ENCODE measurements at places on chromosomes 7 and 10.

DNA sequence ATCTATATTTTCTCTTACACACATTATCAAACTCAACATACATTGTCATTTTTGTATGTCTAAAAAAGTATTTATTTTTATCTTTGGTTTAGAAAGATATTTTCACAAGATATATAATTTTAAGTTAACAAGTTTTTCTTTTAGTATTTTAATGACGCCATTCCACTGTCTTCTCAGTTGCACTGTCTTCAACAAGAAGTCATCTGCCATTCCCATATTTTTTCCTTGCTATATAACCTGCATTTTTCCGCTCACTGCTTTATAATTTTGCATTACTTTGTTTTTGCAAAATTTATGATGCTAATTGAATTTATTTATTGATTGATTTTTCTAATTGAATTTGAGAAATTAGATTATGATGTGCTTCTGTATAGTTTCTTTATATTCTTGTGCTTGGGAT is 357.8 kb upstream of the RNF32 start:
- no peak for DNase-seq

GRCh38 chr7:92044940-92045339 is 89.3 kb downstream of the CYP51A1 start:
- DNase-seq, result no peak

- DNase-seq, result no peak
Measured at GRCh38 chr7:25732766-25733217, 419.2 kb upstream of the NFE2L3 start.

- no peak for DNase-seq
Measured at GRCh38 chr7:15367897-15368296, 193.9 kb downstream of the AGMO start.

DNA sequence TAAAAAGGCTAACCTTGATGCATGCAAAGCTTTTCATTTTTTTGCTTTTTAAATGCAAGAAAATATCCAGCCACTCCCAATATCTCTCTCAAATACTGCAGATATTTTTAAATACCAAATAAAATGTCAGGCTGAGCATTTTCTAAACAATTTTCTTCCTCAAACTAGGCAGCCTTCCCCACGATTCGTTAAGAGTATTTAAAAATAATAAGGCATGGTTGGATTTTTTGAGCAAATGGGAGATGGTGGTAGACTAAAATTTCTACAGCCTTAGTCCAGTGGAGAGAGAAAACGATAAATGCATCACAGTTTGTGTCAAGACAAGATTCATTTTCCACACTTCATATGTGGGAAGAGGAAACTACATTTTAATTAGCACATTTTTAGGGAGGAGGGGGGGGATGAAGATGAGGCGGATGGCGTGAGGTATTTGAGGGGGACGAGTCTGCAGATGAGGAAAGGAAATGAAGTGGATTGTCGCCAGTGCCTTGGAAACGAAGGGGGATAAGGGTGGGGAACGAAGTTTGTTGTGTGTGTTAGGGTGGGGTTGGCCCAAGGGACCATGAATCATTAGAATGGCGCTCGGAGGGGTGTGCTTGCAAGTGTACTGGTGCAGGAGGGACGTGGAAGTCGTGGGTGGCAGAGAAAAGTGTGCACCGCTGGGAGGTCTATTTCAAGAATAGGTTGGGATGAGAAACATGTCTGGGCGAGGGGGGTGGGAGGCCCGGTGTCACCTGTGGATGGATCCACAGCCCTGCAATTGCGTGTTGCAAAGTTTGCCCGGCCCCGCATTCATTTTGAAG is 1.2 kb upstream of the ADD3 start:
- DNase-seq, result peak; percentile 64

DNA sequence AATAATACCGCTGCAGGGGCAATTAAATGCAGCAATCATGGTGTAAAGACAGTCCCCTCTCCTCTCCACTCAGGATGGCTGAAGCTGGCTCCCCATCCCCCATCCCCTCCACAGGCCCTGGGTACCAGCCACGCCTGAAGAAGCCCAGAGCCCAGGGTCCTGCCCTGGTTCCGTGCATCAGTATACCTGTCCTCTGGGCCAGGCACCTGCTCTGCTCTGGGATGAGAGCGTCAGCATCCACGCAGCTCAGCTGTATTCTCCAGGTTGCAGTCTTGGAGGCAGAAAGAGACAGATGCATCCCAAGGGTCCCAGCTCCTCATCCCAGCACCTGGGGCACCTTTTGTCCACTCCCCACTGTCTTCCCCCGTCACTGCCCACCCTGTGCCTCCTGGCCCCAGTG is 233.8 kb downstream of the TCERG1L start:
- no peak for DNase-seq

- peak; percentile 87 for DNase-seq
Measured at GRCh38 chr10:74011770-74012169, 13.9 kb downstream of the VCL start.

GRCh38 chr7:149870701-149871483 is 2.9 kb upstream of the ATP6V0E2 start:
- no peak for DNase-seq

DNA sequence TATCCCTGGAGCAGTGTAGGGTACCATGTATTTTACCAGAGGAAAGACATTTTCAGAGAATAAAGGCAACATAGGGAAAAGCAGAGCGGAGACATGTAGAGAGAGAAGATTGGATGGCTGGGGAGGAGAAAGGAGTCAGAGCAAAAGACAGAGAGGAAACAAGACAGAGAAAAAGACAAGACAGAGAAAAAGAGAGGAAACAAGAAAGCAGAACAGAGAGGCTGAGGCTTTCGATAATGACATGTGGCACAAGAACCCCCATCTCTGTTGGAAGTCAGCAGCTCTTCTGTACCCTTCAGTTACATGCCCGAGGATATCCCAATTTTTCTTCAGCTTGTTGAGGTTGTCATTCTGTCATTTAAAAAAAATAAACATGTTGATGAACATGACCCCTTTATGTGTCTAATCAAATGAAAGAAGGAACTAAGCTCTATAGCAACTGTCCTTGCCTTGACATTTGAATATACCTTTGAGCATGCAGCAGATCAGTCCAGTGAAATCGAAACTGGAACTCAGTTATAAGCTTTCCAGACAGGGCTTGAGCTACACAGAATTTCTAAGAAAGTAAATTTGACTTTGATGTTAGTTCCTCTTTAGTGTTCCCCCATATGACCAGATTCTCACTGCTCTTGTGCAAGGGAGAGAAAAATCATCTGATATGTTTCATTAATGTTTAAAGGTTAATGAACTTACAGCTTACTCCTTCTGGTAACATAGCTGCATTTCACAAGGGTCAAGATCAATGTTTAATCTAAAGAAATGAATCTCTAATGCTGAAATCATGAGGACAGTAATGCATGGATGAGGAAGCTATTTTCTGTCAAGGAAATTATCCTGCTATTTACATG is 75.1 kb upstream of the SP4 start:
- no peak for DNase-seq

- no peak for DNase-seq
Measured at GRCh38 chr7:127678337-127678736, 26.3 kb downstream of the SND1 start.

GRCh38 chr10:1782841-1783240 is 45.5 kb upstream of the ADARB2 start:
- no peak for DNase-seq

- no peak for DNase-seq
Measured at GRCh38 chr10:109911903-109912302, 11.4 kb downstream of the XPNPEP1 start.

GRCh38 chr10:114239117-114239993 is at the start of gene VWA2:
Gene VWA2, plus strand, starts transcription at chr10:114239254. Its CDS starts 9,460 bp downstream, at chr10:114248714.
- DNase-seq, result no peak

DNA sequence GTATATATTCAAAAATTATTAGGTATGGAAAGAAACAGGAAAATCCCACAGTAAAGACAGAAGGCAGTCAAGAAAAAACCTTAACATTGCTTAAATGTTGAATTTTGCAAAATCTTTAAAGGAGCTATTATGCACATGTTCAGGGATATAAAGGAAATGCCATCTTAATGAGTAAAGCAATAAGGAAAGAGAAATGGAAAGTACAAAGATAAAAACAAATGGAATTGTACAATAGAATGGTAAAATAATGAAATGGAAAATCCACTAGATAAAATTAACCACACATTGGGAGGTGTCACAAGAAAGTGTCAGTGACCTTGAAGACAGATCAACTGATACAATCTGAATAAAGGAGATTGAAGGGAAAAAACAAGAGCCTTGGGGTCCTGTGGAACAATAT is 82.0 kb downstream of the KIF20B start:
- peak; percentile 23 for DNase-seq

- DNase-seq, result peak; percentile 89
Measured at GRCh38 chr7:47335557-47336471, 246.1 kb downstream of the TNS3 start.

DNA sequence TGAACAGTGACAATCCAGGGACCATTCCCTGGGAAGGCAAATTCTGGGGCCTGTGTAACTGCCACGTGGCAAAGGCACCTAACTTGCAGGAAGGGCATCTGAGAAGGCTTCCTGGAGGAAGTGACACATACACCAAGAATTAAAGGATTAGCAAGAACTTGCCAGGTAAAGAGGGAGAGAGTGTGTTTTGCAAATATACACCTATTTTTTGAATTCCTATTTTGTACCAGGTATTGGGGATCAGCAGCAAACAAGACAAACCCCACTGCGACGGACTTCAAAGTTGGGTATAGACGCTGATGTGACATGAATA is 206.5 kb upstream of the ZMIZ1 start:
- no peak for DNase-seq

- DNase-seq, result no peak
Measured at GRCh38 chr7:111736552-111736874, 174.2 kb upstream of the IMMP2L start.

GRCh38 chr10:84179059-84179710 is 5.6 kb downstream of the GPR15LG start:
- peak; percentile 53 for DNase-seq

DNA sequence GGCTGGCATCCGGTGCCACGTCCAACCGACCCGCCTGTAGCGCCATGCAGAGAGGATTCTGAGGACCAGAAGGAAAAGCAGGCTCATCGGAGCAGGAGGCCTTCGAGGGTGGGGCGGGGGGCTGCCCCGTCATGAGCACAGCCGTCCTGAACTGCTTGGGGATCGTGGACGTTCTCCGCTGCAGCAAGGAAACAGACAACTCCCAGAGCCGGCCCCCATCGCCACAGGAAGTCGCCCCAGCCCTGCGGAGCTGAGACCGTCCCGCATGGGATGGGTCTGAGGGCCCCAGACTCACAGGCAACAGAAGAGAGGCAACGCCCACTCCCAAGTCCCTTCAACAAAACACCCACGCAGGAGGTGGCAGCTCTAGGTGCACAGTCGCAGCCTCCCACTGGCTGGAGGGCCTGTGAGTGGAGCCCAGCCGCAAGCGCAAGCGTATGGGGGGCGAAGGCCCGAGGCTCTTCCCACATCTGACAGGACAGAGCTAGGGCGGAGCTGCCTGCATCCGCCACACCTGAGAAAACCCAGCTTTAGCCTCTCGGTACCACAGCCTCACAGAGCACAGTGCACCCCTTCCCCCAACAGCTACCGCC is 64.7 kb upstream of the TNRC18 start:
- no peak for DNase-seq
